Stomach (tissue), 19 donors: ENCODE measurements at places on chromosomes 16 and 17.

GRCh38 chr17:72471296-72471695 is 350.5 kb downstream of the SOX9 start:
- DNase-seq, result no peak

DNA sequence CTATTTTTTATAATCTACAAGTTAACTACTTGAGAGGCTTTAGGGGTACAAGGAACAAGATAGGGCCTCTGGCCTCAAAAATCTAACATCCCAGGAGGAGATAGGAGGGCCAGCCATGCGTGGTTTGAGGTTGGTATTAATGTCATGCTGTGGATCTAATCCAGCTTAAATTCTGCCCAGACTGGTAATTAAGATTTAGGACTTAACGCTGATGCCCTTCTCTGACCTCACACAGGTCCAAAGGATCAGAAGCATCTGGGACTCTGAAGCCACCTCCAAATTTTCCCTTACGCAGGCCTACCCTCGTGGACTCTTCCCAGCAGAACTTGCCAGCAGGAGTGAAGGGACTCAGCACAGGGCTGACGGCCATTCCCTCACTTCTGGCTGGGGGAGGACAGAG is 15.1 kb downstream of the SLC6A4 start:
- DNase-seq, result no peak

GRCh38 chr17:82950525-82951102 is 110.8 kb upstream of the ZNF750 start:
- no peak for DNase-seq

DNA sequence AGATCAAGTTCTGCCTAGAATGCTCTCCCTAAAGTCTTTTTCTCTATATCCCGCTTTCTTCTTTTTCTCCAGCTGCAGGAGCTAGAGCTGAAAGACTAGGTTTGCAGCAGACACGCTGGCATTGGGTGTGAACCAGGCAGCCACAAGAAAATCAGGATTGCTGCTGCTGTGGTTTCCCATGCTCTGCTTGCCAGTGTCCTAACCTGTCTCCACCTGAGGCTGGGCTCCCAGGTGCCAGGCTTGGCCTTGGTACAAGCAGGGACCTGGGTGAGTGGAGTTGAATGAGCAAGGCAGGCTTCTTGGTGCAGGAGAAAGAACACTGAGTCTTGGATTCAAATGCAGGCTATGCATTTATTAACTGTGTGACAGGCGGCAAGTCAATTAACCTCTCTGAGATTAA is 440.3 kb upstream of the MAF start:
- DNase-seq, result no peak
